SK-N-SH (cell line): ENCODE measurements at places on chromosomes 2 and 18.
A peak's percentile ranks its signal among the peaks of the same experiment; 100 is the strongest.

DNA sequence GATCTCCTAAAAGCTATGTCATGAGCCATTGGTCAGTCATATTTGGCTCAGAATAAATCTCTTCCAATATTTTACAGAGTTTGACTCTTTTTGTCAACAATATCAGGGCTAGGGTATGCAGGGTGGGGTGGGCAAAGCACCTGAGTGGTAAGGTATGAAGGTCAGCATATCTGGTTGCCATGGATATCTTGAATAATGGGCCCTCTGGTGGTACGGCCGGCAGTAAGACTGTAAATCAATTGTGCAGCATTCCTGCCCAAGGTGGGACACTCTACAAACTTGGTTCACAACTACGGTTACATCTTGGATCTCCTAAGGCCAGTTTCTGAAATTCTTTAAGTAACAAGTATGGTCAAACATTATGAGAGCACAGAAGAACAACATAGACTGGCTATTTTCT lies 119.6 kb downstream of the SPOPL start:
- no peak for DNase-seq

DNA sequence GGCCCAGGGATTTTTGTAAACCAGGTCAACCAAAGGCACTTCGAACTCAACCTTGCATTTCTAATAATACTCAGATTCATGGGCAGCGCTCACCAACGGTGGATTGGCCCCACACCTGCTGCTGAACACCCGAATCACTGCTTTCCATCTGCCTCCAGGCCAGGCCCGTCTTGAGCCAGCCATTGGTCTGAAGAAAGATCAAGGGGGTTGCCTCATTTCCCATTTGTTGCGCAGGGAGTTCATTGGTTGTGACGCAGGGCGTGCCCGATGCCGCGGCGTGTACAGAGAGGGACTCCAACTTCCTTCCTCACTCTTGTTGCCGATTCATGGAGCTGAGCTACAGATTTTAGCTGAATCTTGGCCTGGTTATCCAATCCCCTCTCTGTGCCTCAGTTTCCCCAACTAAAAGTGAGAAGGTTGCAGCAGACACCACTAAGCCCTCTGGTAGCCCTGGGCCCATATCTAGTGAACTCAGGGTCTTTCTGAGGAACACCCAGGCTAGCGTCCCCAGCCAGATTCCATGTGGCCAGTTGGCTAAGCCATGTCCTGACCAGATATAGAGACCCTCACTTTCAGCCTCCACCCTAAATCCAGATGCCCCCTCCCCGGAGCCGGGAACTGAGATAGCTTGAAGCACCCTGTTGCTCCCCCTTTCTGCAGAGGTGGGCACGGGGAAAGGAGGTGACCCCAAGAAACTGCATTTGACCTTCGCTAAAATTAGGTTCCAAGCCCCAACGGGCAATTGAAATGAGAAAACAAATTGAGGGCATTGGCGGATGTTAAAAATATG lies 60.9 kb upstream of the HPCAL1 start:
- DNase-seq = no peak

- no peak for DNase-seq
These were observed 160 bp downstream of the SPTBN1 start for GRCh38 chr2:54456362-54456611.

- DNase-seq = no peak
These were observed 95.3 kb upstream of the PARD3B start for GRCh38 chr2:204449977-204450376.

DNA sequence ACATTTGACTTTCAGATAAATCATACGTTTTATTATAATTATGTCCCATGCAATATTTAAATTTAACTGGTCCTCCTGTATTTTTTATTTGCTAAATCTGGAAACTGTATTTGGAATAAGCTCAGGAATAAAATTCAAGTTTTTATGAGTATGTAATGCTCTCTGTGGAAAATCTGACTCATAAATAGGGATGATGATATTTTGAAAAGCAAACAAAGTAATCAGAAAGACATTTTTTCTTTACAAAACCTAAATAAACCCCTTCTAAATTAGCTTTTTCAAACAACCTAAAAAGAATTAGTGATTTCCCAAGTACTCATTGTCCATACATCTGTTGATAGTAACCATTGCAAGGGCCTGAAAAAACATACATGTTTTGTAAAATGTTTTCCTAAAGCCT lies 41.1 kb downstream of the ASB1 start:
- DNase-seq = no peak

GRCh38 chr2:27697660-27698059 lies 34.0 kb downstream of the SLC4A1AP start:
- no peak for DNase-seq

DNA sequence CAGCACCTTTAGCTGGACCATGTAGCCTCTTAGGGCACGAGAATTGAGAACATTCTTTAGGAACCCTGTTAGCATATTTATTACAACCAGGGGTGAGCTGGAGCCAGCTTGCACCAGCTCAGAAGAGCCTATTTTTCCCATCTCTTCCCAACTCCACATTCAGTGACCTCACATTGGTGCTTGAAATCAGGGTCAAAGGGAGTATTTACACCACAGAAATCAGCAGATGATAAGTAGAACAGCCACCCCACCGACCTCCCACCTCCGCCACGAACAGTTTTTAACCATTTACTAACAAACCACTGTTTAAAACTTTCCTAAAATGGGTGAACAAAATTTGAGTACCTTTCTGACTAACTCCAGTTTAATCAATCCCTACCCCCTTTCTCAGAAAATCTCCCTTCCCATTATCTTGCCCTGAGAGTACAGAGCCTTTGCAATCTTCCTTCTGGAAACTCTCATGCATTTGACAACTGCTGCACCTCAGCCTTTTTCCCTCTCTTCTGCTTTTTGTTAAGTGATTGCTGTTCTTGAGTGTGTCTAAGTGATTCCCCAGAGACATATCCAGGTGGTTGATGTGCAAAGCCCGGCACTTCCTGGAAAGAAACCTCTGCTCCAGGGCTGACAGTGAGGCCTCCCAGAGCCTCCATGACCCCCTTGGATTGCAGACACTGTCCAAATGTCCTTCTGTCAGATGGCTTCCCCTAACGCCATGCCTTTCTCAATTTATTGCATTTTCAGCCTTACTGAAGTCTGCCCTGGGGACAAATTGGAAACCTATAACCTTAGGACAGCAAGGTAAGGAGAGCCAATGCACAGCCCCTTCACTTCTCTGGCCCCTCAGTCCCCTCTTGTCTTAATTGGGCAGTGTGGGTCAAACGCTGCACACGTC lies 389.5 kb upstream of the TNP1 start:
- no peak for DNase-seq

GRCh38 chr18:54822872-54823845 lies 5.1 kb upstream of the RAB27B start:
- DNase-seq = no peak

GRCh38 chr2:28173377-28173776 lies 219.3 kb upstream of the FOSL2 start:
- DNase-seq = no peak

DNA sequence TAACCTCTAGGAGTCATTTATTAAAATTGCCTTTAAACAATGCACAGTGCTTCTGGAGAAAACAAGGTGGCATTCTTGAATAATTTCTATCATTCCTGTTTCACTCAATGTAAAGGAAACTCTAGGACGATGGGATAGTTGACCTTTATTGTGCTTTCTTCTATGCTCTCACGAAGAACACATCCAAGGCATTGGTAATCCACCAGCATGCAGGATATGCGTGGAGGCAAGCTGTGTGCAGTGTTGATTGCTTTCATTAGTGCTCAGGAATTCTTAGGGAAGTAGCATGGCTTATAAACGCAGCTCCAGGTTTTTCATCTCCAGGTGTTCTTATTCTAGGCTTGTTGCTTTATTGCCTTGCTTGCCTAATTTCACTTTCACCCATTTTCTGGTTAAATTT lies 58.4 kb upstream of the CAVIN2 start:
- no peak for DNase-seq

DNA sequence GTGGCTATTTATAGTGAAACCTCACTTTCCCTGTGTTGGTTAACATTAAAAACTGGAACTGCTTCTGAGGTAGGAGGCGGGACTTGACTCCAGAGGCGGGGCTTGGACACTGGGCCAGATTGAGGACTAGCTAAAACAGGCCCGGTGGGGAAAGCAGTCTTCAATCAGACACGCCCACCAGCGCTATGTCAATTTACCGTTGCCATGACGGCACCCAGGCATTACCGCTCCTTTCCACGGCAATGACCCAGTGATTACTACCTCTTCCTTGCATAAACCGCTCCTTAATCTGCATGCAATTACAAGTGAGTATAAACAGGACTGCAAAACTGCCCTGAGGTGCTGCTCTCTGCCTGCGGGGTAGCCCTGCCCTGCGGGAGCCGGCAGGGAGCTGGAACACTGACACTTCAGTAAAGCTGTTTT lies 35.3 kb downstream of the LRRFIP1 start:
- DNase-seq = peak; percentile 63

- no peak for DNase-seq
These were observed 7.4 kb upstream of the POLI start for GRCh38 chr18:54261894-54262293.

- no peak for DNase-seq
These were observed 24.4 kb upstream of the AAK1 start for GRCh38 chr2:69667805-69668382.
